ENCODE measurements at places on chromosomes 11 and 22.

- DNase-seq: no peak
These were observed 109.6 kb downstream of the WT1 start for GRCh38 chr11:32325725-32326124.

- no peak for DNase-seq
These were observed 23.9 kb downstream of the ELFN2 start for GRCh38 chr22:37403267-37403960.

- DNase-seq: no peak
These were observed 210.5 kb downstream of the CTTN start for GRCh38 chr11:70608568-70609470.

DNA sequence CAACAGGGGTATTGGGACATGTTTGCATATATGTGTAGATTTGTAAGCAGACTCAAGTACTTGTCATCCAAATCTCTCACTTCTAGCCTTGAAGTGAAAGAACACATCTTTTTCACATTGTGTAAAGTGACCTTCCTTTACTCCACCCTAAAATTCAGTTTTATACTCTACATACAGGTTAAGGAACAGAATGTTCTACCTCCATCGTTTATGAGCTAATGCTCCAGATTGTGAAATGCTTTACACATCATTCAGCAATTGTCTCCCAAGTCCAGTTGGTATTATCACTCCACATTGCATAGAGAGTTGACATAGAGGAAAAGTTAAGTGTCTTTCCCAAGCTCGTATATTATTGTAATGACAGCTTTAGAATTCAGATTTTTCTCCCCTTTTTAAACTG, 46.1 kb upstream of the BLID start:
- DNase-seq: no peak

DNA sequence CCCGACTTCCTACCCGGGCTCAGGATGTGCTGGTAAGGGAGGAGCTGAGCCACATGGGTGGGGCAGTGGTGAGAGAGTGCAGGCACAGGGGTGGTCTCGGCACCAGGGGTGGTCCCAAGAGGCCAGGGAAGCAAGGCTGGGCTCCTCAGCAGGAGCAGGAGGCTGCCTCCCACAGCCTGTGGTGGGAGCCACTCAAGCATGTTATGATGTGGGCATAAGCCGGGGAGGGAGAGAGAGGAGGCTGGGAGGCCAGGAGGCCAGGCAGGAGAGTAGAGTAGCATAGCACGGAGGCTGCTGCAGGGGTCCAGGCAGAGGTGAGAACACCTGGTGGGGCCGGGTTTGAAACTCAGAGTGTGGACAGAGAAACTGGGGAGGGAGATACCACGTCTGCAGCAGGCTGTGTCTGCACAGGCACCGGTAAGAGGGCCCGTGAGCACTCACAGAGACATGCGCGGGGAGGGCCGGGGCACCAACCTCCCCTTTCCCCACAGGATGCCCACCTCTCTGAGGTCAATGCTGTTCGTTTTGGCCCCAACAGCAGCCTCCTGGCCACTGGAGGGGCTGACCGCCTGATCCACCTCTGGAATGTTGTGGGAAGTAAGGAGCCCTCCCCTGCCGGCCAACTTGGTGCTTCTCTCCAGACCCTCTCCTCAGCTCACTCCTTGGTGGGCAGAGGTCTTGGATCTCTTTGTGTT, 10.7 kb downstream of the ATG16L2 start:
- no peak for DNase-seq

Measured in stimulated activated CD8-positive, alpha-beta memory T cell treated with anti-CD3 and anti-CD28 coated beads, Interleukin-2, amount 100 ng/mL, for 1 hour (primary cell).